ENCODE measurements at places on chromosomes 16 and 17. TPM values are rescaled to one million over a fixed set of nuclear protein-coding genes. Genes with fewer than 3 reads are reported as not detected.

NHERF2 gene
- total RNA-seq: 4.2 TPM

TBC1D26 gene
- total RNA-seq: 0.31 TPM

NAGS gene
- total RNA-seq: 1.4 TPM

MGAT5B gene
- 0.47 TPM for total RNA-seq

ALOX15 gene
- not detected for total RNA-seq

PRDM7 gene
- total RNA-seq: not detected

TBC1D3K gene
- not detected for total RNA-seq

CENPT gene
- total RNA-seq: 90.7 TPM

- H3K27me3 ChIP-seq: no peaks in the 10 kb centered on the region
- no peak overlapping the region for H3K27ac ChIP-seq
- H3K36me3 ChIP-seq: peaks cover 4% of the 10 kb centered on the region
- no peak for DNase-seq
- H3K4me1 ChIP-seq: peaks cover 18% of the 10 kb centered on the region
Observed at GRCh38 chr17:20232611-20233010, 223.5 kb downstream of the SPECC1 start.

DNA sequence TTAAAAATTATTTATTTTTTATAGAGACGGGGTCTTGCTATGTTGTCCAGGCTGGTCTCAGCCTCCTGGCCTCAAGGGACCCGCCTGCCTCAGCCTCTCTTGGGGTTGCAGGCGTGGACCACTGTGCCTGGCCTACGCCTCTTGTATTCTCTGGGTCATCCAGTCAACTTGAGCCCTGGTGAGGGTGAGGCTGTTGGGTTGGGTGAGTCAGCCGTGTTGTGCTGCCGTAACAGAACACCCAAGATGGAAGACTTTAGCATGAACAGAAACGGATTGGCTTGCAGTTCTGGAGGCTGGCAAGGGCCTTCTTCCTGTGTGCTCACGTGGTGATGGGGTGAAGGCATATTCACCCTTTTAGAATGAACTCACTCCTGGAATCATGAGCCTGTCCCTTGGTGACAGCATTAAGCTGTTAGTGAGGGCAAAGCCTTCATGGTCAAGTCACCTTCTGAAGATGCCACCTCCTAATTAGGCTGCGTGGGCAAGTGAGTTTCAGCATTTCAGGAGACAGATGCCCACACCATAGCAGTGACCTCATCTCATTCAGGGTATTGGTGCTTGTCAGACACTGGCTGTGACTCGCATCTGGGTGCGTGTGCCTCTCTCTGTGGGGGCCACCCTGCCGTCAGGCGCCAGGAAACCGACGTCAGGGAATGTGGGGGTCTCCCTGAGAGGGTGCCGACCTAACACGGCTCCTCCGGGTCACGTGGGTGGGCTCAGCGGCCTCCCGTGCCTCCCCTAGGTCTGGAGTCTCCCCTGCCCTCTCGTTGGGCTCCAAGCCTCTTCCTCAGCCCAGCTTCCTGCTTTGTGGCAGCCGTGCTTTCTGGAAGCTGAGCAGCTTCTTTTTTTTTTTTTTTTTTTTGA, 49.8 kb downstream of the WDR45B start:
- H3K4me1 ChIP-seq: peaks cover 12% of the 10 kb centered on the region
- peak overlapping the region; percentile 34 for H3K27ac ChIP-seq
- H3K4me3 ChIP-seq: no peak overlapping the region
- no peak for DNase-seq

- no peak overlapping the region for H3K4me3 ChIP-seq
- H3K36me3 ChIP-seq: no peaks in the 10 kb centered on the region
- no peaks in the 10 kb centered on the region for H3K27me3 ChIP-seq
Observed at GRCh38 chr16:54508351-54508750, 221.8 kb upstream of the IRX3 start.

DNA sequence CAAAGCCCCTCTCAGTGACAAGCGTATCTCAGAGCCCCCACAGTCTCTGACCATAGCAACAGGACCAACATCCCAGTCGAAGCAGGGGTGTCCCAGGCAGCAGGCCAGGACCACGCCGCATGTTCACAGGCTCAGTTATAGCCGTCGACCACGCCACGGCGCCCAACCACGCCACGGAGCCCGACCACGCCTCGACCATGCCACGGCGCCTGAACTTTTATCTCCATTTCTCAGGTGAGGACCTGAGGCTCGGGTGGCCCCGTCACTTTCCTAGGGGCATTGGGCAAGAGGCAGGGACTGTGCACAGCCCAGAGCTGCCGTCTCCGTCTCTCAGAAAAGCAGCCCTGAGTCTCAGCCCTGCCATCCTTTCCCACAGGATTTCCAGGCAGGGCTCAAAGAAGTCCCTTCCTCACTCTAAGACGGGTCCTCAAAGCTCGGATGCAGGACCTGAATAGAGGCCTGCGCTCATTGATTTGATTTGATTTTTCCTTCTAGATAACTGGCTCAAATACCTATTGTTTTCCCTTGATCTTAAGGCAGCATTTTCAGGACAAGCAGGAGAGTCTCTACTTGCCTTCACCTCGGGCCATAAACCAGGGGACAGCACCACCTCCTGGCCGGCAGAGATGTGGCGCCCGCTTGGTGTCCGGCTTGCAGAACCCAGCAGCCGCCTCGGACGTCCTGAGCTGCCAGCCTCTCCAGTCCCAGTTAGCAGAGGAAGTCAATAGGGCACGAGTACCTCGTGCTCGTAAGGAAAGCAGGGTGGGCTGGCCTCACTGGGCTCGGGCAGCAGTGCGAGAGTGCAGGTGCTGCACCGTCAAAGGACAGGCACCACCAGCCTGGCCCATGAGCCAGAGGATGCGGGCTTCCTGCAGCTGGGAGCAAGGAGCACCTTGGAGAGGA, 38.8 kb downstream of the C16orf95 start:
- no peak overlapping the region for H3K27ac ChIP-seq
- peaks cover 8% of the 10 kb centered on the region for H3K4me1 ChIP-seq
- peaks cover 8% of the 10 kb centered on the region for H3K27me3 ChIP-seq
- peak; percentile 67 for DNase-seq
- H3K4me3 ChIP-seq: no peak overlapping the region
- no peaks in the 10 kb centered on the region for H3K36me3 ChIP-seq

- DNase-seq: no peak
- H3K27ac ChIP-seq: no peak overlapping the region
- H3K4me1 ChIP-seq: no peaks in the 10 kb centered on the region
- H3K4me3 ChIP-seq: no peak overlapping the region
- H3K27me3 ChIP-seq: no peaks in the 10 kb centered on the region
- H3K36me3 ChIP-seq: no peaks in the 10 kb centered on the region
Observed at GRCh38 chr16:59913666-59914065, 1179.5 kb upstream of the GOT2 start.

- peaks cover 14% of the 10 kb centered on the region for H3K4me1 ChIP-seq
- H3K36me3 ChIP-seq: peaks cover 3% of the 10 kb centered on the region
- no peak overlapping the region for H3K27ac ChIP-seq
- H3K27me3 ChIP-seq: no peaks in the 10 kb centered on the region
Observed at GRCh38 chr17:42279776-42280630, 3.8 kb upstream of the STAT5B start.

DNA sequence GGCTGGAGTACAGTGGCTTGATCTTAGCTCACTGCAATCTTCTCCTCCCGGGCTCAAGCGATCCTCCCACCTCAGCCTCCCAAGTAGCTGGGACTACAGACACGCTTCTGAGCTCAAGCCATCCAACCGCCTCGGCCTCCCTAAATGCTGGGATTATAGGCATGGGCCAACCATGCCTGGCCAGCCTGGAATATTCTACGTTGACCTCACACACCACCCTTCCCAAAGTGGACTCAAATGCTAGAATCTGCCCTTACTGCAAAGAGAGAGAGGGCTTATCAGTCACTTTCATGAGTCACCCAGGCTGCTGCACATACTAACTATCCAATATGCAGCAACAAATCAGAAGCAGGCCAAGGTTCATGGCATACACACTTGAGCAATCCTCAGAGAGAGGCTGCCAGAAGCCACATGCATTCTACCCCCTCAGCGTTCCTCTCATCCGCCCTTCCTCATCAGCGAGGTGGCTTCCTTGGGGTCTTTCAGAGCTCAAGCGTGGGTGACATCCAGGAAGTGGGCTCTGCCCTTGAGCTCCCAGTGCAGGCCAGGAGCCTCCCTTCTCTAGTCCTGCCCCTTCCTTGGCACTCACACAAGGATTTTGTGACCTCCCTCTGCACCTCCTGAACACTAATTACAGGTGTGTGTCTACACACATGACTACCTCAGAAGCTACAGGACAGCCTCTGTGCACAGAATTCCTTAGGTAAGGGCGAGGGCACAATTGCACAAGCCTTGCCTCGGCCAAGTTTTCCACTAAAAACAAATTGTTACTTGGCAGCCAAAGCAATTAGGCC, 24.8 kb upstream of the SIAH1 start:
- DNase-seq: no peak
- peaks cover 1% of the 10 kb centered on the region for H3K27me3 ChIP-seq
- H3K4me3 ChIP-seq: no peak overlapping the region
- H3K36me3 ChIP-seq: no peaks in the 10 kb centered on the region

GRCh38 chr17:43385046-43385831, 13.6 kb upstream of the ARL4D start:
- H3K27me3 ChIP-seq: no peaks in the 10 kb centered on the region
- H3K27ac ChIP-seq: no peak overlapping the region
- peaks cover 2% of the 10 kb centered on the region for H3K36me3 ChIP-seq
- peaks cover 12% of the 10 kb centered on the region for H3K4me1 ChIP-seq
- DNase-seq: no peak

GRCh38 chr17:80025796-80026195, 9.9 kb downstream of the TBC1D16 start:
- H3K27me3 ChIP-seq: no peaks in the 10 kb centered on the region
- DNase-seq: no peak
- H3K4me1 ChIP-seq: no peaks in the 10 kb centered on the region
- no peak overlapping the region for H3K4me3 ChIP-seq
- no peaks in the 10 kb centered on the region for H3K36me3 ChIP-seq

DNA sequence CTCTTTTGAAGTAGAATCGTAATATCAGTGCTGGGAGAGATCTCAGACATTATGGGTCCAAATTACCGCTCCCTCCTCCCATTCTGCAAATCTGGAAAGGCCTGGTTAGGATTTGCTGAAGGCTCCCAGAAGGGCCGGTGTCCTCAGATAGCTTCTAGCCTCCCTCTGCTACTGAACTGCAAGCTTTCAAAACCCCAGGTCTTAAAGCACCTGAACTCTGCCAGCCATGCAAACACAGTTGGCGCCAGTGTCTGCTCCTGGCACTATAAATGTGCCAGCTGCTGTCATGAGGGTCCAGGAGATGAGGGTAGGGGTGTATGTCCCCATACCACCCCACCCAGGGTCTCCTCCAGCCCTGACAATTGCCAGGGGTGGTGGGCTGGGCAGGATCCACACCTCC, 24.2 kb downstream of the SLC5A10 start:
- H3K36me3 ChIP-seq: no peaks in the 10 kb centered on the region
- no peaks in the 10 kb centered on the region for H3K4me1 ChIP-seq
- no peak for DNase-seq
- no peaks in the 10 kb centered on the region for H3K27me3 ChIP-seq
- H3K27ac ChIP-seq: no peak overlapping the region
- H3K4me3 ChIP-seq: no peak overlapping the region

- no peaks in the 10 kb centered on the region for H3K36me3 ChIP-seq
- DNase-seq: no peak
- H3K27ac ChIP-seq: no peak overlapping the region
- H3K4me3 ChIP-seq: no peak overlapping the region
Observed at GRCh38 chr16:30808146-30808545, 21.1 kb upstream of the ZNF629 start.

DNA sequence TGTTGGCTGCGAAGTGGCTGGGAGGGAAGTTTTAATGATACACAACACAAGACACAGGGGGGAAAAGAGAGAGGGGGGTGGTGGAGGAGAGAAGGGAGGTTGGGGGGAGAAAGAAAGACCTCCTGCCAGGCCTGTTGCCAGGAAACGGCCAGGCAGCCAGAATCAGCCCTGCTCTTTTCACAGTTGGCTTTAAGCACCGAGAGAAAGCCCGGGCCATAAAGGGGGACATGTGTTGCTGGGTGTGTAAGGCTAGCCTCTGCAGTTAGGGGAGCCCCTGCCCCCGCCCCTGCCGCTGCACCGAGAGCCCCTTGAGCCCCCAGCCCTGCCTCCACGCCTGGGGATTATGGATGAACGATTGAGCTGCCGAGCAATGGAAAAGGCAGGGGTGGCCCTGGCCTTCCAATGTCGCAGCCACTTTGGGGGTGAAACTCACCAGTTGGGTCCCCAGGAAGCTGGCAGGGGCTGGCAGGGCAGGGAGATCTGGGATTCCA, 13.9 kb upstream of the WNT3 start:
- peaks cover 5% of the 10 kb centered on the region for H3K4me1 ChIP-seq
- H3K36me3 ChIP-seq: no peaks in the 10 kb centered on the region
- no peak overlapping the region for H3K4me3 ChIP-seq
- H3K27me3 ChIP-seq: peaks cover 33% of the 10 kb centered on the region

GRCh38 chr16:65774350-65774749, 592.1 kb upstream of the CDH5 start:
- no peaks in the 10 kb centered on the region for H3K27me3 ChIP-seq
- DNase-seq: no peak
- no peaks in the 10 kb centered on the region for H3K36me3 ChIP-seq
- no peaks in the 10 kb centered on the region for H3K4me1 ChIP-seq
- no peak overlapping the region for H3K27ac ChIP-seq

- no peak for DNase-seq
- H3K4me3 ChIP-seq: no peak overlapping the region
- H3K27me3 ChIP-seq: no peaks in the 10 kb centered on the region
- no peak overlapping the region for H3K27ac ChIP-seq
- peaks cover 48% of the 10 kb centered on the region for H3K36me3 ChIP-seq
Observed at GRCh38 chr16:17412221-17412620, 58.5 kb downstream of the XYLT1 start.

DNA sequence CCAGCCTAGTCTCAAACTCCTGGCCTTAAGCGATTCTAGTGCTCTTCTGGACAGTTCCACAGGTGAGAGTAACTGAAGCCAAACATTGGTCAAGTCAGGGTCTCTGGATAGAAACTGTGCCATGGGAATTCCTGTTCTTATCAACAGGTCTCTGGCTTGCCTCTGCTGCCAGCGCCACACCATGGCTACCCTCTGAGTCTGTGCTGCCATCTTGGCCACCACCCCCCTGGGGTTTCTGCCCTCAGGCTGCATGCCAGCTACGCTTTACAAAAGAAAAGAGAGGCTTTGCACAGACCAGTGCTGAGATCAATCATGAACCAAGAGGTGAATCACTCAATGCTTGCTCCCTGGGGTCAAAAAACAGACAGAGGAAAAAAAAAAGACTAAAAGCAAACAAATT, 24.4 kb upstream of the CREBBP start:
- H3K36me3 ChIP-seq: no peaks in the 10 kb centered on the region
- no peak overlapping the region for H3K4me3 ChIP-seq
- no peaks in the 10 kb centered on the region for H3K4me1 ChIP-seq
- H3K27me3 ChIP-seq: peaks cover 16% of the 10 kb centered on the region
- no peak overlapping the region for H3K27ac ChIP-seq

DNA sequence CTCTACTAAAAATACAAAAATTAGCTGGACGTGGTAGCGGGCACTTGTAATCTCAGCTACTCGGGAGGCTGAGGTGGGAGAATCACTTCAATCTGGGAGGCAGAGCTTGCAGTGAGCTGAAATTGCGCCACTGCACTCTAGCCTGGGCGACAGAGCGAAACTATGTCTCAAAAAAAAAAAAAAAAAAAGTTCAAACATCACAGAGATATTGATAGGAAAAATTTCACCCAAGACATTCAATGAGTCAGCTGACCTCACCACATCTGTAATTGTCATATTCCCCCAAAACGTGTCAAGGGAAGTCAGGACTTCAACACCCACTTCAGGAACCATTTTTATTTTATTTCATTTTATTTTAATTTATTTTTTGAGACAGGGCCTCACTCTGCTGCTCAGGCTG, 8.0 kb upstream of the PRSS27 start:
- DNase-seq: no peak
- no peaks in the 10 kb centered on the region for H3K36me3 ChIP-seq
- H3K4me3 ChIP-seq: no peak overlapping the region
